ENCODE measurements at places on chromosomes 3 and 15.

DNA sequence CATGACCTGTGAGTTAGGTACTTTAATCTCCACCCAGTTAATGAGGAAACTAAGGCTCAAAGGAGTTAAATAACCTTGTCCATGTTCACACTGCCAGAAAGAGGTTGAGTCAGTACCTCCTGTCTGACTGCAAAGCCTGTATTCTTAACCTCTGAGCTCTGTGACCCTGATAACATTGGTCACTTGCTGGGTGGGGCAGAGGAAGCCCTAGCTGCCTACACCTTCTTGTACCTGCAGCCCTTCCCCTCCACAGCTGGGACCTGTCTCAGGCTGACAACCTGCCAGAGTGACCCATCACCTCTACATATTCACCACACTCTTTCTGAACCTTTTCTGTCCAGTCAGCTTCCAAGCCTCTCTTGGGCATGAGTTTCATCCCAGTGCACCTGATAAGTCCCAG is 106.1 kb upstream of the HES1 start:
- no peak for DNase-seq

- DNase-seq, result no peak
Observed at GRCh38 chr3:119873646-119874045, 91.7 kb downstream of the NR1I2 start.

- DNase-seq, result no peak
Observed at GRCh38 chr3:69838696-69839515, 99.6 kb downstream of the MITF start.

DNA sequence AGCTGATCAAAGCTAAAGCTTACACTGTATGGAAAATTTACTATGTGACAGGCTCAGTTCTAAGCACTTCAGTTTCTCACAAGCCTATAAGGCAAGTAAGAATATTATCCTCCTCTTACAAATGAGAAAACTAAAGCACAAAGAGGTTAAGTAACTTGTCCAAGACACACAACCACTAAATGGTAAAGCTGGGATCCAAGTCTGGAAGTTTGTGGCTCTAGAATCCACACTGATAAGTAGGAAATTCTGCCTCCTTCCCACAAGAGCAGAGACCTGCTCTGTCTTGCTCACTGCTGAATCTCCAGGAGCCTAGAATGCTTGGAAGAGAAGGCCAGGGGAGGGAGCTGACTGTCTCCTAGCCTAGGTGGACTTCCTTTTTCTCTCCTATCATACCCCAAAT is 60.6 kb downstream of the MAGI1 start:
- DNase-seq, result no peak

GRCh38 chr3:195869413-195870001 is 38.8 kb downstream of the TNK2 start:
- DNase-seq, result no peak

DNA sequence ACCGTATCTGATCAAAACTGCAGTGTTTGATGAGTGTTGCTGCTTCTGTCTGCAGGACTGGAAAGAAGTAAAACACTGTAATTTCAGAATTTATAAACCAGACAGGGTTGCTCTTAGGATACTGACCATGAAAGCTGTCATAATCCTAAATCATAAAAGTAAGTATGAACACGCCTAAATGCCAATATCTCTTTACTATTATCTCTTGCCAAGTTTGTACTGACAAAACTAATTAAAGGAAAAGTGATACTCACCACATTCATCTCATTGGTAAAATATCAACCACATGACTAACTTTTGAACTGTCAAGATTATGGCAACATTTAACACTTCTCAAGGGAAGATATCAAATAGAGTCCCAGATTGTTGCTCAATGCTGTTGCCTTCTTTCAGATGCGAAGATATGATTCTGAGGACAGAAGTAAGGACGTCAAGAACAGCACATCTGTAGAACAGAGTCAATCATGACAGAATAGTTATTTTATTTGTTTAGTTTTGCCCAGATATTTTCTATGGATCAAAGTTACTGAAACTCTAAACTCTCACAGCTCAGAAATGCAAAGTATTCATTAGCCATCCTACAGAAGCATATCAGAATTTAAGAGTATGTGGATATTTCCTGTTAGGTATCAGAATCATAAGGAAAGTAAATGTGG is 61.4 kb upstream of the COL8A1 start:
- DNase-seq, result no peak

DNA sequence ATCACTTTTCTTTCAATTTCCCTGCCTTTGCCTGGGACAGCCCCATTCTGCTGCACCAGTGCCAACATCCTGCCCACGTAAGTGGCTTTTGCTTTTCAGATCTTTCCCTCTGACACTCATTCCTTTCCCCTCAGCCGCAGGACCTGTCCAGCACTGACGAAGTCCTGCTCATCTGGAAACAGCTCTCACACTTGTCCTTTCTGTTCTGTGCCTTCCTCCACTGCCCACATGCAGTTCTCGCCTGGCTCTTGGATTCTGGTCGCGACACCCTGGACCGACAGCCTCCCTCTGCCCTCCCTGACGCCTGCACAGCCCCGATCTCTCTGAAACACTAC is 99.7 kb downstream of the ADCY5 start:
- DNase-seq, result no peak

DNA sequence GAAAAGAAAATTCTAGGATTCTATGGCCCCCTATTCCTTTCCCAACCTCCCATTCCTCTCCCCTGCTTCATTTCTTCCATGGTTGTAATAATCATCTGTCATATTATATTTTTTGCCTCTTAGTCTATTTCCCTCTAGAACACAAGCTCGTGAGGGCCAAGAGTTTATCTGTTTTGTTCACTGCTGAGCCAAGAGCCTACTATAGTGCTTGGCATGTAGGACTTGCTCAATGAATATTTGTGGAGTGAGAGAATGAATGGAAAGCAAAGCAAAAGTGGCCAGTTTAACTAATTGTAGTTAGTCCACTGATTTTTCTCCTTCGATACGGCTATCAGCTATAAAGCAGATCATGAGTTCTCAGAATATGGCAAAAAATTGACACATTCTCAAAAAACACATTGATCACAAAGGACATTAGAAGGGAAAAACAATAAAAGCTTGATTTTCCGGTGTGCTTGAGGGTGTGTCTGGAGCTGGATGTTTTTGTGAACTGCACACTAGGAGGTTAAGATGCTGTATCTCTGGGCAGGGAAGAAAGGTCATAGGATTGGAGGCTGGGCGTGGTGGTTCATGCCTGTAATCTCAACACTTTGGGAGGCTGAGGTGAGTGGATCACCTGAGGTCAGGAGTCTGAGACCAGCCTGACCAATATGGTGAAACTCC is 25.0 kb upstream of the CTSH start:
- DNase-seq, result no peak

DNA sequence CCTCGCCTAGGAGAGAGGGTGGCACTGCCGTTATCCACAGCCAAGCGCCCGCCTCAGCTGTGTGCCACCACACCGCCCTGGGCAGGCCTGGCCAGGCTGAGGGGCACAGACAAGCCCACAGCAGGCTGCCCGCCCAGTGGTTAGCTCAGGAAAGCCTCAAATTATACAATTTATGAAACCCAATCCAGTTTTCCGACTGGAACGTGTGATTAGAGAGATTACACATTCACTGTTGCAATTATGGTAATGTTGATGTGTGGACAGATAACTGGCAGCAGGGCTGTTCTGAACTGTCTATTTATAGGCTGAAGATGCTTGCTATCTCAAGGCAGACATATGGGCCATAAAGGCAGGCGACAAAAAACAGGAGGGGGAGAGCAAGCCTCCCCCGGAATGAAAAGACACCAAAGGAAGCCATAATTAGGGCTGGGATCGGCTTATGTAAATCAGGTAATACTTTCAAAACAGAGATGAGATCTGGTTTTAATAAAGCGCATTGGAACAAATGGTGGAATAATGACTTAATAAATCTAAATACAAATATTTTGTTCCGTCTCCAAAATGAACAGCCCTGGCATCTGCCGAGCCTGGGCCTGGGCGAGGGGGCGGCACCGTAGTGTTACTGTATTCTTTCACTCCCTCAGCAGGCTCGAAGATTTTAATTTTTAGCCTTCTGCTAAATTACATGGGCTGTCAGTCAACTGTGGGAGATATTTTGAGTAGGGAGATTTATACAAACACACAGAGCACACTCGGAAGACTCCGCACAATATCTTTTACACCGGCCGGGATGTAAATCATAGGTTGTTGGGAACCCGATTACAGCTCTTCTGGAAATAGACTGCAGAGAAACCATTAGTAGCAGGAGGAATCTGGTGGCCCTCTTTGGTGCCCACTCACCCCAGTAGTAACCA is 103.1 kb upstream of the TLE3 start:
- DNase-seq, result no peak

GRCh38 chr3:138338244-138338643 is 8.6 kb upstream of the NME9 start:
- no peak for DNase-seq

- no peak for DNase-seq
Observed at GRCh38 chr15:50959717-50960116, 51.2 kb downstream of the AP4E1 start.

DNA sequence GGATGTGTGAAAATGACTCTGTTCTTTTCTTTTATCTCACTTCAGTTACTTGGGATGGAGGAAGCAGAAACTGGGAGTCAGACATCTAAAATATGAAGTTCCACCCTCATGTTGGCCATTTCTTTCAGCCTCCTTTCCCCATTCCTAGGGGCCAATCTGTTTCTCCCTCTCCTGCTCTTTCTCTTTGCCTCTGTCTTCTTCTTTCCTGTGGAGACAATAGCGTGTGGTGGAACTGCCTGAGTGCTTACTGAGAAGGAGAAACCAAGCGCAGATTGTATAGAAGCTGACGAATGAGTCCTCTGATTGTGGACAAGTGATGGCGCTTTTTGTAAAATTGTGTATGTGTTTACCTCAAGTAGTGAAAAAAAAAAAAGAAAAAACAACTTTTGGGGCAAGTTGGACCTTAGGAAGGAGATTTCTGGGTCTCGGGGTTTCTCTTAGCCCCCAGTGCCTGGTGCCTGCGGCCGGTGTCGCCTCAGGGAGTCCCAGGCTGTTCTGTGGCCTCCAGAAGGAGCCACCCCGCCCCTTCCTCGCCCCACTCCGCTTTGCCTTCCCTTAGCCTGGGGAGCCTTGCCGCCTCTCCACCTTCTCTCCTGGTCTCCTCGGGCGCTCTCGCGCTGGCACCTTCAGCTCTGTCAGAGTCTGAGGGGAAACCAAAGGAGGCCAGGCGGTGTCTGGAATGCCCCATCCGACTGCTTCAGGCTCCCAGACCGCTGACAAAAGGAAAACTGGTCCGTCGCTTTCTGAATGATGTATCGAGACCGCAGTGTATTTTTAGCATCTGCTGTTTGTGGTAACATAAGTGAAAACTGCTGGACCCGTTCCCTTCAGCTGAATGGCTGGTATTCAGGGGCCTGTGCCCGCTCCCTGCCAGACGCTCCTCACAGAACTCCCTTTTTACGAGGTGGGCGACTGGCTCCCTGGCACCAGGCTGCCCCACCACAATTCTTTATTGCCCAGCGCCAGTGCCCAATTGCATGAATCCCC is 30.1 kb downstream of the SCG5 start:
- DNase-seq, result no peak

DNA sequence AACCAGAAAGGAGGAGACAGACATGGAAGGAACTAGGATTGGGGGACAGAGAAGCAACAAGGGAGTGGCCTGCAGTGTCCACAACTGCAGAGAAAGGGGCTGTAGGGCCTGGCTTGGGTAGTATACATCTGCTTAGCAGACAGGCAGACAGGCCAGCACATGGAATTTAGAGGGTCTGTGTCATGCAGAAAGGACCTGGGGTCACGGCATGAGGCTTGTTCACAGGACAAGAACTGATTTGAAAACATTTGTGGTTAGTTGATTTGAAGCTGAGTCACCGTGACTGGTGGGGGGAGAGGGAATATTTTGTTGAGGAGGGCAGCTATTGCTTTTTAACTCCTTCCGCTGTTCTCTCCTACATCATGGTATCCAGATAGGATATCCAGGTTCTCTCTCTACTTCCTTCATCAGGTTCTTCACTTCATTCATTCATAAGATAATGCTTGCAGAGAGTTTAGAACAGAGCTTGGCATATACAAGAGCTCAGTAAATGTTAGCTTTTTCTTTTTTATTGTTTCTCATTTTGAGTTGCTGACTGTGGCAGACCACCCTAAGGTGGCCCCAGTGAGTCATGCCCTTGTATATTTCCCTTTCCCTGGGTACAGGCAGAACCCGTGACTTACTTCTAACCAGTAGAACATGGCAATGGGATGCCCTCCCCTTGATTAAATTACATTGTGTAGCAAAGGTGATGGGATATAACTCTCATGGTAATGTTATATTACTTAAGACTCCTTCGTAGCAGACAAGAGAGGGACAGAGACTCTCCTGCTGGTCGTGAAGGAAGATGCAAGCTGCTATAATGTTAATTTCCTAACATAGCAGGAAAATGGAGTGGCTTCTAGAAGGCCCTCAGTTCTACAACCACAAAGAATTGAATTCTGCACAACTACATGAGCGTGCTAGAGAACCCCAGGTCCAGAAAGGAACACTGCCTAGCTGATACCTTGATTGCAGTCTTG is 95.0 kb upstream of the NMNAT3 start:
- no peak for DNase-seq

DNA sequence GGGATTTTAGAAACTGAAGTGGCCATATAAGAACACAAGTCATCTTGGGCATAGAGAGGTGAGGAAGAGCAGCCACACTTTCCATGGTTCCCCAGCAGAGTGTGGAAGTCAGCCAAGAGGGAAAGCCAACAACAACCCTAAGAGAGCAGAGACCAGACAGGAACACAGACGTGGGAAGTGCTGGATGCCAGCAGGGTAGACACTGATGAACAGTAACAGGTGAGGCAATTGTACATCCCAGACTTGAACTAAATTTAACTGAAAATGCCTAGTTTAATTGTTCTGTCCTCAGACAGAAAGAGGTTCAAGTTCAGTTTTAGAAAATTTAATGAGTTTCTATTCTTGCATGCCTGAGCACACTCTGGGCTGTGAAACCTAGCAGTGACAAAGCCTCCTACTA is 212.1 kb downstream of the ATP8B4 start:
- DNase-seq, result no peak

DNA sequence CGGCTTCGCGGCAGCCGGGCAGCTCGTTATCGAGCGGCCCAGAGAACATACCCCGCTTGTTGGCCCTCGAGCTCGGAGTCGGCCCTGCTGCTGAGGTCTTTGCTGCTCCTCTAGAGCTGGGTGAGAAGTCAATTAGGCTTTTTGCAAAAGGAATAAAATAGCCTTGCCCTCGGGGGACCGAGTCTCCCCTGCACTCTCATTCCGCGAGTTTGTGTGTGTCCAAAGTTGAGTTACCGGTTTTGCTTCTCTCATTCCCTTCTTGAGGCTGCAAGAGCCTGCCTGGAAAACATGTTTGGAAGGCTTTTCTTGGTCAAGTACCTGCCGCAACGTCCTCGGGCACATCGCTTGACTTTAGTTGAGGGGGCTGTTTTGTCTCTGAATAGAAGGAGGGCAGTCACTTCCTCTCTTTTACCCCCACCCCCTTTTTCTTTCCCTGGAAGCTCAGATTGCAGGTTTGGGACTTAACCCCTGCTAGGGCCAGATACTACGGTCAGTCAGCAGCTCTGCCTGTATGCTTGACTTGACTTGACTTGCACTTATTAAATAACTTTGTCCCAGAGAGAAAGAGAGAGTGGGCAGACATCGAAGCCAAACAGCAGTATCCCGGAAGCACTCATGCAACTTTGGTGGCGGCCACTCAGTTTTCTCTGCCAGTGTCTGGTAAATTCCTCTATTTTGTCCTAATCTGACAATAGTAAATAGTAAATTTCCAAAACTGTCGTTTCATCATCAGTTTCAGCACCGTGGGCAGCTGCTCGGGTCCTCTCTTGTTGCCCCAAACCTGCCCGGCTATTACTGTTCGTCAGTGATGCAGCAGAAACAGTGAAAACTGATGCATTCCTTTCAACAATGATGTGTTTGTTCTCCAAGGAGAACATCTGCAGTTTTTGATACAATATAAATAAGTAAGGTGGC is 609 bp downstream of the RNF13 start:
- DNase-seq, result peak; percentile 6
